ENCODE measurements at places on chromosomes 2 and 18.

GRCh38 chr2:225104971-225105370 lies 62.7 kb upstream of the DOCK10 start:
- DNase-seq, result no peak

- no peak for DNase-seq
Observed at GRCh38 chr2:27304488-27305240, 3.6 kb downstream of the UCN start.

GRCh38 chr2:63786471-63786870 lies 55.2 kb upstream of the UGP2 start:
- DNase-seq, result no peak

DNA sequence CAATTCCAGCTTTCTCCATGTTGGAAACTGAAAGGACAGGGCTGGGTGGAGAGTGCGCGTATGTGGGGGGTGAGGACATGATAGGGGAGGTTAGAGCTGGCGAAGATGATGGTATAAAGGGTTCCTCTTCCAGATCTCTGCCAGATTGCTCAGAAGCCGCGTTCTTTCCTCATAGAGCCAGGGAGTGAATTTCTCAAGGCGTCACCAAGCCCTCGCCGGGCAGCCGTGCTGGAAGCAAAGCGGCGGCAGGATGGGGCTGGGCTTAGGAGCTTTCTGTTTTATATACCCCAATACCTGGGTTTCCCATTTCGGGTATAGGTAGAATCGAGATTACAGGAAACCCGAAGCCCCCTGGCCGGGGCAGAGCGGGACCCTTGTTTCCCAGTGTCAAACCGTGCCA lies 43.8 kb downstream of the DDX18 start:
- DNase-seq, result no peak

- no peak for DNase-seq
Observed at GRCh38 chr2:240482141-240482540, 46.7 kb downstream of the GPC1 start.

GRCh38 chr2:46157966-46158310 lies 139.3 kb upstream of the EPAS1 start:
- no peak for DNase-seq

DNA sequence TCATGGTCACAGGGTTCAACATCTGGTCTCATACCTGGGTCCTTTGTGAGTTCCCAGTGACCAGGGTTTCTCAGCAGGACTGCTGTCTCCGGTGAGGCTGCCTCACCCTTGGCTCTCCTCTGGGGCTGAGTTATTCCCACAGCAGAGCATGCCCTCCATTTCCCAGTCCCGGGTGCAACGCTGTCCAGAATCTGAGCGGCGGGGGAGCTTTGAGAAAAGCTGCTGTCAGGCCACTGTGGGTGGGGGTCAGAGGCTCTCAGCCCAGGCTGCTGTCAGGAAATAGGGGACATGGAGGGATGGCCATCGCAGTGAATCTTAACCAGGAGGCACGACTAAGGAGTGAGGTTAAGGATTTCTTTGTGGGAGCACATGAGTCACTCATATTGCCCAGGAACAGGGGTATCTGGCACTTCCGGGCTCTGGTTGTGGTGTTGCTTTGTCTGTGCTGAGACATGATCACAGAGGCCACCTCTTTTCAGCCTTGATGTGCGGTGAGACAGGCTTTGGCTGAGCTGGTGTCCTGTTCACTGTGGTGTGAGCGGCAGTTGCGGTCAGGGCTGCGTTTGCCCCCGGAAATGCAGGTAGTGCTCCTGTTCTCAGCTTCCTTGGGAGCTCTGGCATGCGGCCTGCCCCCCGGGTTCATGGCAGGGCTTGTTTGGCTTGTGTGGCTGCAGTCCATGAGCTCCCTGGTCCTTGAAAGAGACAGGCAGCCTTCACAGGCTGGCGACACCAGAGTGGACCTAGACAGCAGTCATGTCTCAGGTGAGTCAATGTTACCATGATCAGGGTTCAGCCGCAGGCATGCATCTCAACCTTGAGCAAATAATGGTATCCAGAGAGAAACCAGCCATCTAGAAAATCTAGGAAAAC lies 310.7 kb upstream of the MYT1L start:
- DNase-seq, result no peak

GRCh38 chr2:8477552-8478470 lies 204.0 kb upstream of the ID2 start:
- no peak for DNase-seq

DNA sequence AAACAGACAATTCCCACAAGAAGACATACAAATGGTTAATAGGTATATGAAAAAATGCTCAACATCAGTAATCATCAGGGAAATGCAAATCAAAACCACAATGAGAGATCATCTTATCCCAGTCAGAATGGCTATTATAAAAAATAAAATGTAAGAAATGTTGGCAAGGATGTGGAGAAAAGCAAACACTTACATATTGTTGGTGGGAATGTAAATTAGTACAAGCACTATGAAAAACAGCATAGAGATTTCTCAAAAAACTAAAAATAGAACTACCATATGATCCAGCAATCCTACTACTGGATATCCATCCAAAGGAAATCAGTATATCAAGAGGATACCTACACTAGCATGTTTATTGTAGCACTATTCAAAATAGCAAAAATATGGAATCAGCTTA lies 186.6 kb downstream of the NOL4 start:
- DNase-seq, result no peak

DNA sequence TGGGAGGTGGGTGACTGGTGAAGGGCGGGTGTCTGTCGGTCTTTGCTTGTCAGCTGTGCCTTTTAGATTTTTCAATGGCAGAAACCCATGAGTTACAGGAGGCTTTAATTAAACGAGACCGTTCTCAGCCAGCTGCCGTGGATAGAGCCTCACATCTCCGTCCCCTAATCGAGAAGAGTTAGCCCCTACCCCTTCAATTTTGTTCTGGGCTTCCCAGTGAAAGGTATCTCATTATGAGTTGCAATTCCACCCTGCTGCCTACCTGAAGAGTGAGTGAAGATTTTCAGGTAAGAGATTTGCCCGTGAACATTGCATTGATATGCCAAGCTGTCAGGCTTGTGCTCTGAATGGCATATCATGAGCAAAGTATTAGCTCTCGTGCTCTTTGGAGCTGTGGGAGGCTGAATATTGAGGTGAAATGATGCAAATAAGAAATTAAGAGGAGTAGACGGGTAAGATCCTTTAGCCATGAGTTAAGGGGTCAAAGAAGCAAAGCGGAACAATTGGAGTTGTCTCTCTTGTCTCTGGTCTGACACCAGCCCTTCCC lies 118.7 kb upstream of the MSTN start:
- peak; percentile 48 for DNase-seq

DNA sequence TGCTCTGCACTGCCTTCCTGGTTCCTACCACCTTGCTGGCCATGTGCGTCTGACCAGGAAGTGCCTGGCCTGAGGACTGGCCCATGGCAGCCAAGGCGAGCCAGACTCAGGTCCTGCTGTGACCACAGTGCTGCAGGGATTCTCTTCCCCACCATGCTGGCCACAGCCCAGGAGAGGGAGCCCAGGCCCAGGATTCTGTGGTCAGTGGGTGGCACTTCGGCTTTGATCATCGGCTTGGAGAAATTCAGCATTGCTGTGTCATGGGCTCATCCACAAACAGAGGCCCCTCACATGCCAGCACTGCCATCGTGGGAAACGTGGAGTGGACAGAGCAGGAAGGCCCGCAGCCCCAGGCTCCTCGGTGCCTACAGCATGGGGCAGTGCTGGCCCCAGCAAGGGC lies 211.6 kb downstream of the SEPTIN10 start:
- no peak for DNase-seq

- DNase-seq, result no peak
Observed at GRCh38 chr2:98915751-98916358, 20.2 kb downstream of the CRACDL start.

DNA sequence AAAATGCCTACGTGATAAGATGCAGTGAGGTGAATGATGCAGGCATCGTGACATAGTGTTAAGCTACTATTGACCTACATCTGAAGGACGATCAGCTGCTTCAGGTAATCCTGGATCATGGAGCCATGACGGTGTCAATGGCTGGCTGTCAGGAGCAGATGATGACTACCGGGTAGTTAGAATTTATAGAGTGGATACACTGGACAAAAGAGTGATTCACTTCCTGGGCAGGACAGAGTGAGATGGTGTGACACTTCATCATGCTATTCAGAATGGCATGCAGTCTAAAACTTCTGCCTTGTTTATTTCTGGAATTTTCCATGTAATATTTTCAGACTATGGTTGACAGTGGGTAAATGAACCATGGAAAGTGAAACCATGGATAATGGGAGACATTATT lies 29.5 kb downstream of the METTL8 start:
- no peak for DNase-seq

DNA sequence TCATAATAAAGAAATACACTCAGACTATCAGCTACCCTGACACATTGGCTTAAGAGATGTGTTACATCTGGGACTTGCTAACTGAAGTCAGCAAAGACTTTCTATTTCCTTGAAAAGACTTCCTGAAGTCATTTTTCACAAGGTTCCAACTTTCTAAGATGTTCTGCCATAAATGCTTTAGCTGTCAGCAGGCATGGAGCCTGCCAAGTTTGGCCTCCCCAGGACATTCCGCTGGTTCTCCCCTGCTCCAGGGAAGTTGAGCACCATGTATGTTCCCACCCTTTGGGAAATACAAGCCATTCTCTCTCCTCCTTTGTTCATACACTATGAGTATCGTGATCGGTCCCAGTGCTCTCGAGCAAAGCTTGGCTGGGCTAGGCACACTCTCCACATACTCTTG lies 202.7 kb upstream of the CCDC68 start:
- peak; percentile 67 for DNase-seq

DNA sequence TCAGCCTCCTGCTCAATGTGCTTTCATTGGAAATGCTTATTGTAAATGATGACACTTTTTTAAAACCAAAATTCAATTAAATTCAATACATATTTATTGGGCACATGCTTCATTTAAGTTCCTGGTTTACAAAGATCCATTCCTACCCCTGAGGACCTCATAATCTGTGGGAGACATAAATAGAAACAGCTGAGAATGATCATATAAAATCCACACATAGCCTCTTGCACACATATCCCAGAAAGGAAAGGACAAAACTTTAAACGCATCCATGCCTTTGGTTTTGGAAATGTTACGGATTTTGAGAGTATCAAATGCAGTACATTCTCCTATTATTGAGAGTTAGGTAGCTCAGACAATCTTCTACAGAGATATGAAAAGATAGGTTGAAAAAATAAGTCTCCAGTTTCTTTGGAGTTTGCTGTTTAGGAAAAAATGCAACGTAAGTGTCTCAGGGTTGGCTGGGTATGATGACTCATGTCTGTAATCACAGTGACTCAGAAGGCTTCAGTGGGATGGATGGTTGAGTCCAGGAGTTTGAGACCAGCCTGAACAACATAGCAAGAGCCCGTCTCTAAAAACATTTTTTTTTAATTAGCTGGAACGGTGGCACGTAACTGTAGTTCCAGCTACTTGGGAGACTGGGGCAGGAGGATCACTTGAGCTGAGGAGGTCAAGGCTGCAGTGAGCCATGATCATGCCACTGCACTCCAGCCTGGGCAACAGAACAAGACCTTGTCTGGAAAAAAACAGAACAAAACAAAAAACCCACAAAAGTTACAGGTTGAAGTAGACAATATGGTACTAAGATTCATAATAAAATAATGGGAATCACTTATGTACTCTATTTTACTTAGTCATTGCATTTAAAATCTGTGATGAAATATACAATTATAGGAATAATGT lies 3.9 kb upstream of the PRELID3A start:
- no peak for DNase-seq

DNA sequence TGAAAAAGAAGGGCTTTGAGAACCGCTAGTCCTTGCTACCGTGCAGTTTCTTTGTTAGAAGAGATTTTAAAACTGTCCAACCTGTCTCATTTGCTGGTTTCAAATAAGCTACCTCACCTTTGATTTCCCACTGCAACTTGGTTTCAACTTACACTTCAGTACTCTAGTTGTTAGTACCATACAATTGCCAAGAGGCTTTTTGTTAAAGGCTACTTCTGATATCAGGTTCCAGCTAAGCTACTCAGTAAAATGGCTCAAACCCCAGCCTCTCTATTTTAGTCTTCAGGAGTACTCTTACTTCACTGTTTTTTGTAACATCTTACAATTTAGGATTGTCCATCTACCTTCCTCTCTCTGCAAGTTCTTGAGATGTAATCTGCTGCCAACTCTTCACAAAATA lies 91.6 kb downstream of the INO80D start:
- DNase-seq, result peak; percentile 53

- DNase-seq, result no peak
Observed at GRCh38 chr2:48240912-48241311, 289.0 kb upstream of the STON1 start.

DNA sequence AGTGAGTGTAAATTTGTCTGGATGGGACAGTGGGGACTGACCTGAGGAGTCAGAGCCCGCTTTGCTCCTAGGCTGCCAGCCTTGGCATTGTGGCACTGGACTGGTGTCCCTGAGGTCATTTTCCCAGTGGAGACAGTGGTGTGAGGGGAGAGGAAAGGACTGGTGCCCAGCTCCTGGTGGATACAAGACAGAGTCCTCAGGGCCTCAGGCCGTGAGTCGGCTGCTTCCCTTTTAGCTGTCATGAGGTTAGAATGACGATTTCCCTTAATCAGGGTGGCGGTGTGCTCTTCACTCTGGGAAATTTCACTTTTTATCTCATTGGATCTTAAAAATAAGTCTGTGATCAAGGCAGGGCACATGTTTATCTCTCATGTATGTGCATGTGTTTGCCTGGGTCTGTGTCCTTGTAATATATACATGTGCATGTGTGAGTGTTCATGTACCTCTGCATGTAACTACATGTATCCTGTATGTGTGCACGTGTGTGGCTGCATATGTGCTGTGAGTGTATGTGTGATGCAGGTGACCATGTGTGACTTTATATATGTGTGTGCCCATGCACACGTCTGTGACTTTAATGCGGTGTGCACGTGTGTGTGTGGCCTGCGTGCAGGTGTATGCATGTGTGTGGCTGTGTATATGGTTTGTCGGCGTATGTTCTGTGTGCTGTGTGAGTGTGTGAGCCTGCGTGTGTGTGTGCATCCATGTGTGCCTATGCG lies 55.7 kb downstream of the GLI2 start:
- no peak for DNase-seq

DNA sequence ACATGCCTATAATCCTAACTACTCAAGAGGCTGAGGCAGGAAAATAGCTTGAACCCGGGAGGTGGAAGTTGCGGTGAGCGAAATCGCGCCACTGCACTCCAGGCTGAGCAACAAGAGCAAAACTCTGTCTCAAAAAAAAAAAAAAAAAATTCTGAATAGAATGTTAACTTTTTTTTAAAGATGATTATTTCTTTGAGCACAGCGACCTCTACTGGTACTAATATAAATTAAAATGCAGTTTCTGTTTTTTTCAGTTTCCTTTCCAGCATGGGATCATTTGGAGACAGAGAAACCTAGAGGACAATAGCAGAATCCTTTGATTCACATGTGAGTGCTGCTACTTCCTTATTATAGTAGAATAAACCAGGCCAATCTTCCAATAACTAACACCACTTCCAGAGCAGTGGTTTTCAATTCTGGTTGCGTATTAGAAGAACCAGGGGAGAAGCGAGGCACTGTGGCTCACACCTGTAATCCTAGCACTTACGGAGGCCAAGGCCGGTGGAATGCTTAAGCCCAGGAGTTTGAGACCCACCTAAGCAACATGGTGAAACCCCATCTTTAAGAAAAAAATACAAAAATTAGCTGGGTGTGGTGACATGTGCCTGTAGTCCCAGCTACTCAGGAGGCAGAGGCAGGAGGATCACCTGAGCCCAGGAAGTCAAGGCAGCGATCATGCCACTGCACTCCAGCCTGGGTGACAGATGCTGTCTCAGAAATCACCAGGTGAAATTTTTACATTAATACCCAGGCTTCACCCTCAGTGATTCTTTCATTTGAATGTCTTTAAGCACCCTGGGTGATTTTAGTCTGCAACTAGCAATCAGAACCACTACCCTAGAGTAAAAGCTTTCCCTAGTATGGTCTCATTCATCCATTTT lies 10.1 kb downstream of the SRSF7 start:
- peak; percentile 40 for DNase-seq

GRCh38 chr2:222572264-222572721 lies 83.6 kb downstream of the FARSB start:
- DNase-seq, result peak; percentile 50

Data from NCI-H510A treated with DMSO at 0.1 percent for 48 hours (cell line).